ENCODE measurements at places on chromosomes 16 and 17.

GRCh38 chr17:19678581-19679453 is 30.3 kb downstream of the ALDH3A2 start:
- no peak overlapping the region for H3K4me3 ChIP-seq
- no peaks in the 10 kb centered on the region for H3K27me3 ChIP-seq
- H3K36me3 ChIP-seq: peaks cover 9% of the 10 kb centered on the region
- H3K4me1 ChIP-seq: no peaks in the 10 kb centered on the region

GRCh38 chr16:1953734-1954133 is 755 bp downstream of the RPL3L start:
- H3K27me3 ChIP-seq: no peaks in the 10 kb centered on the region
- DNase-seq: no peak
- H3K27ac ChIP-seq: no peak overlapping the region
- no peaks in the 10 kb centered on the region for H3K4me1 ChIP-seq

GRCh38 chr17:38358586-38359513 is 7.2 kb downstream of the SOCS7 start:
- peaks cover 8% of the 10 kb centered on the region for H3K4me1 ChIP-seq
- no peaks in the 10 kb centered on the region for H3K27me3 ChIP-seq
- no peak for DNase-seq

GRCh38 chr17:9217151-9218056 is 196.1 kb downstream of the NTN1 start:
- H3K27ac ChIP-seq: no peak overlapping the region
- no peaks in the 10 kb centered on the region for H3K36me3 ChIP-seq
- H3K4me3 ChIP-seq: no peak overlapping the region
- peak; percentile 89 for DNase-seq

- H3K36me3 ChIP-seq: no peaks in the 10 kb centered on the region
- H3K4me1 ChIP-seq: peaks cover 2% of the 10 kb centered on the region
- H3K27ac ChIP-seq: no peak overlapping the region
- H3K4me3 ChIP-seq: no peak overlapping the region
Observed at GRCh38 chr17:18025945-18026776, 12.8 kb downstream of the ATPAF2 start.

GRCh38 chr16:66300501-66300900 is 66.0 kb upstream of the CDH5 start:
- H3K27ac ChIP-seq: no peak overlapping the region
- DNase-seq: no peak
- no peaks in the 10 kb centered on the region for H3K27me3 ChIP-seq
- H3K36me3 ChIP-seq: no peaks in the 10 kb centered on the region

DNA sequence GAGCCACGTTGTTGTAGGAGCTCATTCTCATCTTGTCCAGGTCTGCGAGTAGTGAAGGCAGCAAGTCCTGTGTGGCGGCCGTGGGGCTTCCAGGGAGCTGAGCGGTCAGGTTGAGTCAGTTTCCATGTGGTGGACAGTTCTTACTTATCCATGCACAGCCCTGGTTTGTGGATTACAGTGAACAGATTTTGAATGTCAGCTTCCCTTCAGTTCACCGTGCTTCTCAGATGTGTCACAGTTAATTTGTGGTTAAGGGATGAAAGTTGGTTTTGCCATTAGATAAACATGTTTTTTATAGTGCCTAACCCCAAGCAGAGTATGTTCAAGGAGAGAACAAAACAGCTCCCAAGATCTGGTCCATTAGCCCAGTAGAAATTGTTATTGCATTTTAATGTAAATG is 103.1 kb downstream of the RPTOR start:
- DNase-seq: no peak
- H3K4me1 ChIP-seq: peaks cover 17% of the 10 kb centered on the region
- H3K36me3 ChIP-seq: no peaks in the 10 kb centered on the region
- no peak overlapping the region for H3K27ac ChIP-seq
- H3K4me3 ChIP-seq: no peak overlapping the region

- H3K27ac ChIP-seq: no peak overlapping the region
- H3K4me1 ChIP-seq: no peaks in the 10 kb centered on the region
- H3K4me3 ChIP-seq: no peak overlapping the region
- no peaks in the 10 kb centered on the region for H3K27me3 ChIP-seq
- no peak for DNase-seq
Observed at GRCh38 chr16:68685685-68686478, 40.8 kb downstream of the CDH3 start.

GRCh38 chr17:41555105-41555887 is 16.6 kb downstream of the KRT9 start:
- no peaks in the 10 kb centered on the region for H3K27me3 ChIP-seq
- no peak for DNase-seq
- no peaks in the 10 kb centered on the region for H3K36me3 ChIP-seq
- no peak overlapping the region for H3K27ac ChIP-seq

- H3K4me1 ChIP-seq: no peaks in the 10 kb centered on the region
- no peak for DNase-seq
- no peaks in the 10 kb centered on the region for H3K27me3 ChIP-seq
- H3K27ac ChIP-seq: no peak overlapping the region
- no peak overlapping the region for H3K4me3 ChIP-seq
Observed at GRCh38 chr17:15289285-15290183, 24.4 kb upstream of the PMP22 start.

GRCh38 chr17:78224231-78225087 is 7.0 kb upstream of the TMEM235 start:
- H3K36me3 ChIP-seq: peaks cover 4% of the 10 kb centered on the region
- no peak overlapping the region for H3K4me3 ChIP-seq
- H3K4me1 ChIP-seq: no peaks in the 10 kb centered on the region
- no peak for DNase-seq
- H3K27ac ChIP-seq: no peak overlapping the region

DNA sequence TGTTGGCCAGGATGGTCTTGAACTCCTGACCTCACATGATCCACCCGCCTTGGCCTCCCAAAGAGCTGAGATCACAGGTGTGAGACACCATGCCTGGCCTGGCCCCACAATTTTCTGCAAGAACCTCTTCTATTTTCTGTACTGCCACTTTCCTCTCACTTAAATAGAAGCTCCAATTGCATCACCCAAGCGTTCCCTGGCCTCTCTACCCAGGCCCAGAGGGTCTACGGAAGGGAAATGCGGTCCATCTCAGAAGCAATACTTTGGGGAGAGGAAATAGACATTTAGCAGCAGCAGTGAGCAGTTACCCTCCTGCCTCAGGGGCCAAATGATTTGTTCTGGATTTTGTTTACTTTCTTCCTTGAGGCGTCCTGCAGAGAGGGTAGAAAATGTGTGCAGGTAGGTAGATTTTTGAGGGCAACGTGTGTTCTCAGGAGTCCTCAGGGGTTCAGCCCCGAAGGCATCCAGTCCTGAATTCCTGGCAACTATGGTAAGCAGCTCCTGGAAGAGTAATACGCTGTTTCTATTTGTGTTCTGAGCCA is 11.0 kb downstream of the SLC6A4 start:
- DNase-seq: no peak
- peaks cover 3% of the 10 kb centered on the region for H3K4me1 ChIP-seq
- no peaks in the 10 kb centered on the region for H3K27me3 ChIP-seq
- H3K36me3 ChIP-seq: no peaks in the 10 kb centered on the region
- H3K27ac ChIP-seq: no peak overlapping the region
- H3K4me3 ChIP-seq: no peak overlapping the region

DNA sequence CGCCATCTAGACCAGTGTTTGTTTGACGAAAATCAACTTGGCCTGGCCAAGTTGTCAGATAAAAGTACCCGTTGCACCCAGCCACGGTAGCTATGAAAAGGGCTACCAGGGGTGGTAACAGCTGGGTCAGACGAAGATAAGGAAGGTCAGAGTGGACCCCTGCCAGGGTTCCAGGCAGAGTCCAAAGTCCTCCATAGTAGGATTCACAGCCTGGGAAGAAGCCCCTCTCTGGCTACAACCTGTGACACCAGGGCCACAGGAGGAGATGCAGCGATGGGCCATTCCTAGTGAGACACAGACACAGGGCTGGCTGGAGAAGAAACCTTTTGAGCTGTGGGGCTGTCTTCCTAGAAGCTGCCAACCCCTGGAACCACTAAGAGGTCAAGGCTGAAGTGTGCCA is 39.3 kb downstream of the MEAK7 start:
- no peak overlapping the region for H3K27ac ChIP-seq
- no peaks in the 10 kb centered on the region for H3K4me1 ChIP-seq
- no peak overlapping the region for H3K4me3 ChIP-seq

- H3K36me3 ChIP-seq: peaks cover 12% of the 10 kb centered on the region
- H3K27ac ChIP-seq: no peak overlapping the region
- H3K27me3 ChIP-seq: no peaks in the 10 kb centered on the region
- H3K4me3 ChIP-seq: no peak overlapping the region
- no peaks in the 10 kb centered on the region for H3K4me1 ChIP-seq
Observed at GRCh38 chr16:27460663-27461482, 58.9 kb downstream of the IL21R start.

- no peak for DNase-seq
- no peak overlapping the region for H3K4me3 ChIP-seq
- no peak overlapping the region for H3K27ac ChIP-seq
- H3K4me1 ChIP-seq: no peaks in the 10 kb centered on the region
Observed at GRCh38 chr16:84868829-84869472, 49.2 kb downstream of the CRISPLD2 start.

- no peak overlapping the region for H3K4me3 ChIP-seq
- DNase-seq: no peak
- H3K4me1 ChIP-seq: no peaks in the 10 kb centered on the region
- H3K36me3 ChIP-seq: no peaks in the 10 kb centered on the region
- H3K27me3 ChIP-seq: no peaks in the 10 kb centered on the region
- H3K27ac ChIP-seq: no peak overlapping the region
Observed at GRCh38 chr16:17998550-17998949, 338.0 kb downstream of the NPIPA8 start.

GRCh38 chr17:60231234-60231633 is 81.5 kb downstream of the CA4 start:
- DNase-seq: peak; percentile 14
- H3K27ac ChIP-seq: no peak overlapping the region
- H3K4me3 ChIP-seq: no peak overlapping the region
- no peaks in the 10 kb centered on the region for H3K4me1 ChIP-seq

DNA sequence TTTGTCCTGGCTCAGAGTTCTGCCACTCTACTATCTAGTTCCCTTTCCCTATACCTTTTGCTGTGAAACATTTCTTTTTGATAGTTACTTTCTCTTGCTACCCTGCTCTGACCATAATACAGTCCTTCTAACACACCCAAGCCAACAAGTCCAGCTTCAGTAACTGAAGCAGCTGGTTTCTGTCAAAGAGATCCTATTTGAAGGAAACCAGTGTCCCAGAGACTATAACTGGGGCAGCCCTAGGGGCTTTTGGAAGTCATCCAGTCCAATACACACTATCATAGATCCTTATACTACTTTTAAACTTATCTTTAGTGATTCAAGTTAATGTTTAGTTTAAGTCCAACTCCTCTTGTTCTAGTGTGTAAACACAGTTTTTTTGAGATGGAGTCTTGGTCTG is 17.3 kb upstream of the DHRS13 start:
- H3K4me1 ChIP-seq: no peaks in the 10 kb centered on the region
- no peaks in the 10 kb centered on the region for H3K27me3 ChIP-seq
- H3K36me3 ChIP-seq: peaks cover 34% of the 10 kb centered on the region

DNA sequence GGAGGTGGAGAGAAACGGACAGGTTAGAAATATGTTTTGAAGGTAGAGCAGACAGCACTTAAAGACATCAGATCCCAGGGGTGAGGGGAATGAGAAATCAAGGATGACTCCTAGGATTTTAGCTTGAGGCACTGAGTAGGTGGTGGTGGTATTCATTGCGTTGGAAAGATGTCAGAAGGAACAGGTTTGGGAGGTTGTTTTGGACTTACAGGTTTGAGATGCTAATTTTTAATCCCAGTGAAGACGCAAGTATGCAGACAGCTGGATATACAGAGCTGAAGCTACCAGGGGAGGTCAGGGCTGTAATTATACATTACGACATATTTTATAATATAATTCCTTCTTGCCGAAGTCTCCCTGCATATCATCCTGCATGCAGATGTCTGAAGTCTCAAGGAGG is 433.3 kb downstream of the XYLT1 start:
- no peaks in the 10 kb centered on the region for H3K4me1 ChIP-seq
- DNase-seq: no peak
- H3K27me3 ChIP-seq: no peaks in the 10 kb centered on the region
- no peak overlapping the region for H3K27ac ChIP-seq
- H3K36me3 ChIP-seq: no peaks in the 10 kb centered on the region
- H3K4me3 ChIP-seq: no peak overlapping the region

GRCh38 chr16:56797861-56798260 is 67.1 kb upstream of the SLC12A3 start:
- no peak overlapping the region for H3K27ac ChIP-seq
- no peak for DNase-seq
- no peaks in the 10 kb centered on the region for H3K4me1 ChIP-seq
- no peaks in the 10 kb centered on the region for H3K27me3 ChIP-seq
- no peak overlapping the region for H3K4me3 ChIP-seq

DNA sequence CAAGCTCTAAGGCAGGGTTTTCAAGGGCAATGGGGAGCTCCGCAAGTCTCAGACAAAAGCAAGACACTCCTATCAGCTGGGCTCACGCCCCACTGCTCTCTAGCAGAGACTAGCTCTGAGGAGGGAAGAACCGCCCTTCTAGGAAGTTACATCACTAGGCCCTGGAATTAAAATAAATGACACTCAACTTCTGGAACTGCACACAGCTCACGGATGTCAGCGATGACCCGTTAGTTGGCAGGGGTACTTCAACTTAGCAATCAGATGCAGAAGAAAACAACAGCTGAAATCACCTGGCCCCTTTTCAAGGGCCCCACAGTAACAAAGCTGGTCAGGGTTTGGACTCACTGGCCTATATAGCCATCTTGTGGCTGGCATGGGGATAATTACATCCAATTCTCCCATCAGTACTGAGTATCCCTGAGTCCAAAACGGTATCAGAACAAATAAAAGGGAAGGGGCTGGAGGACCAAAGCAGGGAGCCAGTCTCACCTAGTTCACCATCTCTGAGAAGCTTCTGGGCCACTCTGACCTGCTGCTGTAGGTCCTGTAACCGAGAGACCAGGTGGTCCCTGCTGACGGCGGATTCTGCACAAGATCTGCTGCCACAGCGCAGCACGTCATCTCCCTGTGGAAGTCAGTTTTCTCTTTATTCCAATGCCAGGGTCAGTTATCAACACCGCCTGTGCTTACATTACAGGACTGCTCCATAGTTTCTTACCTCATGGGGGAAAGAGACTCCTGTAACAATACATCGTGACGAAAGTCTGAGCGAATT is 22.2 kb downstream of the SERPINF1 start:
- peak; percentile 71 for DNase-seq
- H3K4me1 ChIP-seq: no peaks in the 10 kb centered on the region
- H3K27me3 ChIP-seq: no peaks in the 10 kb centered on the region
- H3K36me3 ChIP-seq: peaks cover 13% of the 10 kb centered on the region

DNA sequence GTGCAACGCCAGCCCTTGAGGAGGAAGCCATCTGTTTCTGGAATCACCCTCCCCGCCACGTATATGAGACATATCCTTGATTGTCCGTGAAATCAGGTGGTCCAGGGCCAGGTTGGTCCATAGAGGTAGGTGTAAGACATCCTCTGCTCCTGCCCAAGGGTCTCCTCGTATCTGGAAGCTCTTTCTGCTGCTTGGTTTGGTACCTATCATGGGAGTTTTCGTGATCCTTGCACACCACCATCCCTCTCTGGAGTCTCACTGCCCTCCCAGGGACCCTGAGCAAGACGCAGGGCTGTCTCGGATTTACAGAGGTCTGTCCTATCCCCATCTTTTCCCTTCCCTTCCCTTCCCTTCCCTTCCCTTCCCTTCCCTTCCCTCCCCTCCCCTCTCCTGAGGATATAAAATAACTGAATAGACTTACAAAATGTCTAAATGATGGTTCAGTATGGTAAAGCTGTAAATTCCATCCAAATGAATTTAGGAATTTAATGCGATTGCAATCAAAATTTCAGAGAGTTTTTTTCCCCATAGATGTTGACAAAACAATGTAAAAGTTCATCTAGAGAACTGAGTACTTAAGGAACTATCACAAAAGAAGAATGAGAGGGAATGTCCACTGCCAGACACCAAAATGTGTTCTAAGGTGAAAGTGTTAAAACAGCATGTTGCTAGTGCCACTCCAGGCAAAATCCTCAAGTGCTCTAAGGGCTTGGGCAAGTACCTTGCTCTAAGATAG is 2.0 kb upstream of the CCDC42 start:
- H3K27ac ChIP-seq: no peak overlapping the region
- no peaks in the 10 kb centered on the region for H3K36me3 ChIP-seq
- no peaks in the 10 kb centered on the region for H3K27me3 ChIP-seq
- DNase-seq: peak; percentile 57
- peak overlapping the region; percentile 6 for H3K4me3 ChIP-seq
- no peaks in the 10 kb centered on the region for H3K4me1 ChIP-seq
